ENCODE measurements at places on chromosomes 16 and 17.

DNA sequence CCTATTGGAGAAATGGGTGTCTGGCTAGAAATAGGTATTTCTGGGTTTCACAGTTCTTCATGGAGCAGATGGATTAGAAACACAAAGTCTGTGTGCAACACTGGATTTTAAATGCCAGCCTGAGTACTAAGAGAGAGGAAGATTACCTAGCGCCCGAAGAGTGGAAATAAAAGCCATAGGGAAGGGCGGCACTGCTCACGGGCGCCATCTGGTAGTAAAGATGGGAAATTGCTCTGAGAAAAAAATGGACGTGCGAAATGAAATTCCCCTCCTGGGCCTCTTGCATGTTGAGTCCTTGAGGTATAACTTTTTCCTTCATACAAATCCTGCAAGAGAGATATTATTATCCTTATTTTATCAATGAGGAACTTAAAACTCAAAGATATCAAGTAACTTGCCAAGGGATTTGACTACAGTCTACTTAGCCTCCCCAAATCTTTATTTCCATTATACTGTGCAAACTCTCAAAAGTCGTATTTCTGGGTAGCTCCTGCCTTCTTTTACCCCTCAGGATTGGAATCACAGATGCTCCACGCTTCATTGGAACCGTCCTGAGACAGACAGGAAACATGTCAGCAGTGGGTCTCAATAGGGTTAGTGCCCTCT is 72.8 kb downstream of the MMD start:
- peak; percentile 51 for DNase-seq

DNA sequence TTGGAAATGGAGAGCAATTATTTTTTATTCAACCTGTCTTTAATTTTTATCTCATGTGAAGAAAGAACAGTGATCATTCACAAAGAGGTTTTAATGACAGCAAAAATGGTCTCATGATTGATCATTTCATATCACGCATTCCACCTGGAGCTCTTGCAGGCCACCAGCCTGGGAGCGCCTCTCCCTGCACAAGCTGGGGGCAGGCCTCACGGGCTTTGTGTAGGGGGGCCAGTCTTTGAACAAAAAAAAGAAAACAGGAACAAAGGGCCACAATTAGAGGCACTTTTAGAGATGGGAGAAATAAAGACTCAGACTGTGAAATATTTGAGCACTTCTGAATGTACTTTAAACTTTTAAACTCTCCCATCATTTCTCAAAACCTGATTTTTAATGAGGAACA is 232.9 kb downstream of the CHD9NB start:
- no peak for DNase-seq

- no peak for DNase-seq
Observed at GRCh38 chr16:79769270-79769927, 168.9 kb upstream of the MAF start.

DNA sequence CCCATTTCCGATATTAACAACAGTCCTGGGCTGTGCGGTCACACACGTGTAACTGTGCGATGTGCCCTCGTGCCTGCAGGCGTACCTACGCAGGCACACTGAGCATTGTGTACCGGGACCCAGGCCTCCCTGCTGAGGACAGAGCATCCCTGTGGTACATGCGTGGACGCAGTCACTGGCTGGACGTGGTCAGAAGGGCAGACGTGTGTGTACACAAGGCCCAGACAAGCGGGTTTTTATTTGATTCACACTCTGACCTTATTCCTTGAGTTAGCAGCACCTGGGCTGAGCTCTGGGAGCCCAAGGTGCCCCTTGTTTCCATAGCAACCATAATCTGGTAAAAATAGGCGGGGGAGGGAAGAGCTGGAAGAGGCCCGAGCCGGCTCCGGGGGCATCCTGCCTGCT is 19.5 kb downstream of the RAP1GAP2 start:
- DNase-seq: no peak

GRCh38 chr16:86661706-86662105 is 83.4 kb downstream of the FOXL1 start:
- no peak for DNase-seq

DNA sequence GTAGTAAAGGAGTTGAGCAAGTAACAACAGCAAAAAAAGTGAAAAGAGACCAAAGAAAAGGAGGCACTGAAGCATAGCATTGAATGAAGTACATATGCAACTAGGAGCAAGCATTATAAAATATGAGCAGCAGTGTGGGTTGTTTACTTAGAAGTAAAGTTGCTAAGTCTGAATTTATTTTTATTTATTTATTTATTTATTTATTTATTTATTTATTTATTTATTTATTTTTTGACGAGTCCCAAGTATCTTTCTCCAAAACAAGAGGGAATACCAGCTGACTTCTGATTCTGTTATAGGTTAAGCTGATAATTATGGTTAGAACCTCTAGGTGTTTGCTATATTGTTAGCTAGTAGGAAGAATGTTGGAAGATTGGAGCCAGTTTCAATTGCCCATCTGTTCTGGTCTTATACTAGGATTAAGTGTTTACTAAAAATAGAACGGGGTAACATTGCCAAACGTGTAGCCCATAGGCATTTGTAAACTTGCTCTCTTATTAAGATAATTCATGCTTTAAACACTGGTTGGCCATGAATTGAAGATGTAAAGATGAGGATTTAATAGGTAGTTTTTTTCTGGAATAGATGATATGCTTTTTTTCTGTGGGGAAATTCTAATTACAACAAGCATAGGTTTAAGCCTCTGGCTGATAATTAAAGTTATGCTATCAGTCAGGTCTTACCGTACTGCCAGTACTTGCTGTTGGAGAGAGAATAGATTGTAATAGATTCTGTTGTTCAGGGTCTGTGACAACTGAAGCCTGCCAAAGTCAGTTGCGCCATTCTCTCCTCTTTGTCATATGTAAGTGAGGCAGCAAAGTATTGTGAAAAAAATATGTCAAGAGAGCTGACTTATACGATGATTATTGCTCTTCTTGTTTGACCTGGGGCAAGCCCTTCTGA is 66.7 kb downstream of the PPM1E start:
- no peak for DNase-seq

DNA sequence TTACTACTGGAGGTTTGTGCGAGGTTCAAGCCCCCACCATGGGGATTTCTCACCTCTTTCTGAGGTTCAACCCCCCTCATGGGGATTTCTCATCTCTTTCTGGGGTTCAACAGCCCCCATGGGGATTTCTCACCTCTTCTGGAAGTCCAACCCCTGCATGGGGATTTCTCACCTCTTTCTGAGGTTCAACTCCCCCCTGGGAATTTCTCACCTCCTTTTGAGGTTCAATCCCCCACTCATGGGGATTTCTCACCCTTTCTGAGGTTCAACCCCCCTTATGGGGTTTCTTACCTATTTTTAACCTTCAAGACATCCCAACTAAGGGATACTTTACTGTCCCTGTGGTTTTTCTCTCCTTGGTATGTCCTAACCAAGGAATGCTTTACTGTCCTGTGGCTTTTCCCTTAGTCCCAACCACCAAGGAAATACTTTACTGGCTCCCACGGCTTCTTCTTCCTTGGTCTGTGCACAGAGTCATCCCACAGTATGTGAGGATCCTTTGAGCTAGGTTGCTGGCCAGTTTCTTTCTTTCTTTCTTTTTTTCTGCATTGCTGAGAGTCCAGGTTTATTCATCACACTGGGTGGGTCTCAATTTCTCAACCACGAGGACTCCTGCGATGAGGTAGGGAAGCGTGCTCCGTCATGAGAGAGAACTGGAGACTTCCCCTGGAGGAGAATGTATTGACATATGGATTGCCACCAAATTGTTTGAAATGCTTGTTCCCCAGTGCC is 2140.2 kb downstream of the TP53TG3F start:
- no peak for DNase-seq

DNA sequence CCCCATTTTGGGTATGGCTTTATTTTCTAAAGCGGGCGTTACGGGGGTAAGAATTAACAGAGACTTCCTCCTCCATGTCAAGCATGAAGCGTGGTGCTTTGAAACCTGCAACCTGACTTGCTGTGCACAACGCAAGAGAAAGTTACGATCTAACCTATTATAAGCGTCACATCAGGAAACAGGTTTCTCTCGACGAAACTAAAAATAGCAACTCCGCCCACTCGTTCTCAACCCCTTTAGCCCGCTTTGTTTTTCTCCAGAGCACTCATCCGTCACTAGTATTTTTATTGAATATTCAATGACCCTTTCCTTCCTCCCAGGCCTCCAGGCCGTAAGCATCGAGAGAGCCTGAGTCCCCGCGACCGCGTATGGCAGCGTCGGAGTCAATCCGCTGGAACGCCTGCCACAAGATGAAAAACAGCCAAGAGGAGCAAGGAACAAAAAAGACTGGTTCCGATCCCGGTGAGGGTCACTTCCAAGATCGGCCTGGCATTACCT is 555 bp downstream of the NUP88 start:
- DNase-seq: peak; percentile 67

- no peak for DNase-seq
Observed at GRCh38 chr16:59295474-59295873, 561.4 kb upstream of the GOT2 start.

DNA sequence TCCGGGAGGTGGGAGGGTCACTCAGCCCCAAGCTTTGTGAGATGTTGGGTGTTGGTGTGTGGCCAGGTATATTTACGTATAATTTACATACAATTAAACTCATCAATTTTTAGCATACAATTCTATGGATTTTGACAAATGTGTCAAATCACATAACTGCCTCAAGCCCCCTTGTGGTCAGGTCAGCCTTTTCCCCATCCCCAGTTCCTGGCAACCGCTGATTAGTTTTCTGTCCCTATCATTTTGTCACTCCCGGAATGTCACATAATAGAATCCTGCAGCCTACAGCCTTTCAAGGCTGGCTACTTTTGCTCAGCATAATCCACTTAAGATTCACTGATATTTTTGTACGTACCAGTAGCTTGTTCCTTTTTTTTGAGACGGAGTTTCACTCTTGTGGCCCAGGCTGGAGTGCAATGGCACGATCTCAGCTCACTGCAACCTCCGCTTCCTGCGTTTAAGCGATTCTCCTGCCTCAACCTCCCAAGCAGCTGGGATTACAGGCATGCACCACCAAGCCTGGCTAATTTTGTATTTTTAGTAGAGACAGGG is 19.3 kb upstream of the RAI1 start:
- DNase-seq: no peak

Data from hematopoietic multipotent progenitor cell treated with erythropoietin and hydrocortisone succinate and interleukin-3 and kit ligand, for 17 days (in vitro differentiated cells).